ENCODE measurements at places on chromosomes 11 and 22.

DNA sequence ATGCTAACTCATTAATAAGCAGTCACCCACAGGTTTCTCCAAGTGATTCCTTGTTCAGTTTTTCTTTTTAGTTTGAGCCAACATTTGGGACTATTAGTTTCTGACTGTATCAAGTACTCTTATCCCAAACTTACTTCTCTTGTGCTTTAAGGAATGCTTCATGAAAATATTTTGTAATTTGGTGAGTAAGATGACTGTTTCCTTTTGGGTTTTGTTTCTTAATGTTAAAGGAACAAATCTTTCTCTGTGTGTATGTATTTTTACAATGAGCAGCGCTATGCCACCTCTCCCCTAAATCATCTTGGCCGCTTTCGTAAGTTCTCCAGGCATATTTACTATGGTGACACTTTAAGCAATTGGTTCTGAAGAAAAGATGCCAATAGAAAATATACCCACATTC lies 72.4 kb downstream of the LDLRAD3 start:
- no peak for DNase-seq

DNA sequence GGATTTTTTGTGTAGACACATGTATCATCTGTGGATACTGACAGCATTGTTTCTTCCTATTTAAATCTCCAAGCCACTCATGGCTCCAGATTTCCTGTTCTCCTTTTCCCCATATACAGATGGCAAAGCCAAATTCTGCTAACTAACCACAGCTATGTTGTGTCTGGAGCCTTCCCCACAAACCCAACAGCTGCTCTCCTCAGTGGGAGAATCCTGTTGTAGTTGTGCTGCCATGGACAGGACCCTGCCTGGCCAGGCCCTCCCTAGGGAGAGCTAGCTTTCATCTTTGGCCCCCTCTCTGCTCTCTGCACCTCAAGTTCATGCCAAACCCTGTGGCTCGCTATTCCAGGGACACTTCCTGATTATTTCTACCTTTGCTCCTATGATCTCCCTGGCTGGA lies 106.4 kb upstream of the CCDC90B start:
- DNase-seq, result no peak

DNA sequence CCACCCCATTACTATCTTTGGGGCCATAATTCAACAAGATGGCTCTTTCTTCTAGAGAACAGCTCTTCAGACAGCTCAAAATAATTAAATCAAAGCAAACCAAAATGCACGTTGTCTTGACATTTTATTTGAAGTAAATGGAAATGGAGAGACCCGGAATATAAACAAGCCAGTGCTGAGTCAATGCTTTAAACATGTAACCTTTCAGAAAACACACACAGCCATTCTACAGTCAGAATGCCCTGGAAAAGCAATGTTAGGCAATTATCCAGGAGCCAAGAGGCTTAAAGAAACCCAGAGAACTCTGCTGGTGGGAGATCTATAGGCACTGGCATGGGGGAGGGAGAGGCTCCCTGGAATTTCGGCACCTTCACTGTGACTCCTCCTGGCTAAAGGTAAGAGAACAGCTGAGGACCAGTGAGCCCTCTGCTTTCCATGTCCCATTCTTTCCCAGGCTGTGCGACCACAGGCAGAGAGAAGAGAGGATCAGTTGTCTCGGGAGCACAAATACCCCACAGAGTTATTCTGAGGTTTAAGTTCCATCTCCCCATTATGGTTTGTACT lies 254.0 kb upstream of the CCDC90B start:
- DNase-seq, result no peak

DNA sequence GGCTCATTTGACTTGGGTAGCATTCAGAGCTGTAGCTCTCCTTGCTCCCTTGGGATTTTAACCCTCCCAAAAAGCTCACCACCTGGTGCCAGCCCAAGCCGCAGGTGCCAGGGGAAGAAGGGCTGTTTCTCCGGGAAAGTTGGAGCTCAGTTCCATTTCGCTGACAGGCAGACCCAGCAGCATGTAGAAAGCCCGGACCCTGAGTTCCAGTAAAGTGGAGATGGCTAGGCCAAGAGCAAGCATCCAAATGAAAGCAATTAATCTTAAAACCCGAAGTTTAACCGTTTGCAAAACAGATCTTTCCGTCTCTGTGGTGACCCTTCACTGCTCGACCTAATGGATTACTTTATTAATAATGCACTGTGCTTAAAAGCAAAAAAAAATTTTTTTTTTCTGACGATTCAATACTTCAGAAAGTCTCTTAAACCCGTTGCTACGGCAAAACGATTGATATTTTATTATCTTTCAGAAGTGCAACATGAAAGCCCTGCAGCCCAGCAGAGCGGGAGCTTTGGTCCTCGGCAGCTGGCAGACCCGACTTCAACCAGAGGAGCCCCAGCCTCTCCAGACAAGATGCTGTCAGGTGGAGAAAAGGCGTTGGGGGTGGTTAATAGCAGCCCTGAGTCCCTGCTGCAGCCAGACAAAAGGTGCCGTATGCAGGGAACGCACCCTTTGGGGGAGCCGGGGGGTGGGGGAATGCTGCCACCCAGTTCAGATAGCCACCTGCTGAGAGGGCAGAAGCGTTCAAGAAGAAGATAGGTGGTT lies 3.3 kb downstream of the LMO1 start:
- no peak for DNase-seq

DNA sequence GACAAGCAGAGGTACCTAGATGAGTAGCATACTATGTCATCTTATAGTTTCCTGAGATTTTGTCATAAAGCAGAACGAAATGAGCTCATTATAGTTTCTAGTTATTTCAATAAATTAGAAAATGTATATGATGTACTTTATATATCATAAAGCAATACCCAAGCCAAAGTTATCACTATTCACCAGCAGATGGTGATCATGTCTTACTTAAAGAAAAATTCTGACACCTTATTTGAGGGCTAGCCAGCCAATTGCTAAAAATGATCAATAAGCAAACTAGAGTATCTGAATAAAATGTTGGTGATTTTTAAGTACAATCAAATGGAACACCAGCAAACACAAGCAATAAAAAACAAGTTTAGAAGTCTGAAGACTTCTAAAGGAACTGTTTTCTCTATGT lies 44.1 kb downstream of the RSF1 start:
- no peak for DNase-seq

- no peak for DNase-seq
Measured at GRCh38 chr22:38718414-38718813, 12.7 kb downstream of the GTPBP1 start.

DNA sequence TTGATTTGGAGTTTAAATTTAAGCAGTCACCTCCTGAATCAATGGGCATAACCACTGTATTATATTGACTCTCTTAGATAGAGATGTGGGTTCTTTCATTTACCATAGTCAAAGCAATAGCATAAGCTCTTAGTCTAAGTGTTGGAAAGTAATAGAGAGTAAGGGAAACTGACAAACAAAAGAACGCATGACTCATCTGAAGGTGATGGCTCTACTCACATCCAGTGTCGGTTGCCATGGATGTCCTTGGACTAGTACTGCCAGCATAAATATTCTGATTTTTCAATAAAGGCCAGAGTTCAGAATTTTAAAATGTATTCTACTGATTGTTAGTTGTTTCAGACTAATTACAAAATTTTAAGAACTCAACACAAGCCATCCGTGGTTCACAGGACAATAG lies 444.9 kb upstream of the DDI1 start:
- no peak for DNase-seq

DNA sequence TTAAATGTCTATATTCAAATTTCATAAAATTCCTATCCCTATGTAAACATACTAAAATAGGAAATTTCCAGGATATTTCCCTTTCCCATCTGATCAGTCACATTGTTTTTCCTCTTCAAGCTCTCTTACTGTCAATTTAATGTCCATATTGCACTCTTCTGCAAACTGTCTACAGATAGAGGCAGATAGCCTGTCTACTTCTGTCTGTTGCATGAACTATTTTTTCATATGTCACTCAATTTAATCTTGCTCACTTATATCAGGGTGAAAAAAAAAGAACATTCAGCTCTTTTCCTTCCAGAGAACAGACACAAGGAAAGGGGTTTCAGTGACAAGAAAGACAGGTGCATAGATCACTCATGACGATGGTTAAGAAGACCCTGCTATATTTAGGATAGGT lies 1013.9 kb upstream of the CCDC90B start:
- no peak for DNase-seq

- peak; percentile 55 for DNase-seq
Measured at GRCh38 chr11:58573451-58574104, 2.1 kb downstream of the LPXN start.

GRCh38 chr11:128757886-128758612 lies 64.2 kb downstream of the FLI1 start:
- peak; percentile 41 for DNase-seq

- DNase-seq, result no peak
Measured at GRCh38 chr11:130124096-130124495, 35.5 kb upstream of the ST14 start.

DNA sequence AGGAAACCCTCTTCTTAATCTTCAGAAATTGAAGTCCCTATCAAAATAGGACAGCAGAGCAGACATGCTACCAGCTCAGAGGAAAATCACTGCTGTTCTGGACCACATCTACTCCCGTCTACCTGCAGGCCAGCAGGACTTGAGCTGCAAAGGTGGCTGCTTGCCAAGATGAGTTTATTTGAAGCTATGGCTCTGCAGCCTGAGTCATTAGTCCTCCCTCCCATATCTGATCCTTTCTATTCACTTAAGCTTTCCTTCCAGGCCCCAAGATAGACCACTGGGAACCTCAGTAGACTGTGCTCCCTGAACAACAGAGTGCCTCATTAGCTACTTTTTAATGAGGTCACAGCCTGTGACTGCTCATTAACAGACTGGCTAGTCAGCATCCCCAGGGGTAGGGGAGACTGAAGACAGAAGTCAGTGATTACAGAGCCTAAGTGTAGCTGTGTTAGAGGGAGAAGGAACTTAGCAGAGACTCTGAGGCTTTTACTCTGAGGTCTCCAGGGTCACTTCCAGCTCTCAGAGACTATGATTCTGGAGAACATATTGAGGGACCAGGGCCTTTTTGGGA lies 6.8 kb upstream of the OR10A2 start:
- no peak for DNase-seq

DNA sequence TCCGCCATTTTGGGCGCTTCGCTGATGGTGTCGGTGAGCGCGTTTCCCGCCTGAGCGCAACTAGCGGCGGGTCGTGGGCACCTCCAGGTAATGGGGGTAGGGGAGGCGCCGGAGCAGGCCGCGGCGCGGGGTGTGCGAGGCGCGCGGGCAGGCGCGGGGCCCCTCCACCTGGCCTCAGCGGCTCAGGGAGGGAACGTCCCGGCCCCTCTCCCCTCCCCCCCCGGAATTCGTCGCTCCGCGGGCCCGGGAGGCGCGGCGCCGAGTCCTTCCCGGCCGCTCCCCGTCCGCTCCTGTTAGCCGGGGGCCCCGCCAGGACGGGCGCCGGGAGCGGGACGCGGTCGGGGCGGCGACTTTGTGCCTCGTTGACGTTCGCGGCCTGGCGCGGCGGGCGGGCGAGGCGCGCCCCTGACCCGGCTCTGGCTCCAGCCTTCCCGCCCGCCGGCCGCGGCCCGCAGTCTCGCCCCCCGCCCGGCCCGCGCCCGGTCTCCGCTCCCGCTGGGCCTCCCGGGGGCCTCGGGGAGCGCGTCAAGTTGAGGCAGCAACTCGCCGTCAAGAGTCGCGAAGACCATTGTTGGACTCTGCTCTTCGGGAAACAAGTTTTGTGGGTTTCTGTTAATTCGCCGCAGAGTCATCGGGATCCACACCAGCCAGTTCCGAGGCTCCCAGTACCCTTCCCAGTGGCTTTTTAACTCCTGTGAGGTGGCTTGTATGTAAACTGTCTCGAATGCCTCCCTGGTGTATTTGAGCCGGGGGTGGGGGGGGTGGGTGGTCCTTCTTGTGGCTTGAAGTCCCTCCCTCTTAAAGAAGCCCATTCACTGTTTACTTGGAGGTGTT lies at the start of gene PPP6R3:
Gene PPP6R3, plus strand, starts transcription at position 12 of the 834 bp plus-strand sequence. CDS start 76,913 bp downstream, outside the sequence.
- no peak for DNase-seq

GRCh38 chr11:3817181-3817800 lies 8.9 kb downstream of the PGAP2 start:
- no peak for DNase-seq

DNA sequence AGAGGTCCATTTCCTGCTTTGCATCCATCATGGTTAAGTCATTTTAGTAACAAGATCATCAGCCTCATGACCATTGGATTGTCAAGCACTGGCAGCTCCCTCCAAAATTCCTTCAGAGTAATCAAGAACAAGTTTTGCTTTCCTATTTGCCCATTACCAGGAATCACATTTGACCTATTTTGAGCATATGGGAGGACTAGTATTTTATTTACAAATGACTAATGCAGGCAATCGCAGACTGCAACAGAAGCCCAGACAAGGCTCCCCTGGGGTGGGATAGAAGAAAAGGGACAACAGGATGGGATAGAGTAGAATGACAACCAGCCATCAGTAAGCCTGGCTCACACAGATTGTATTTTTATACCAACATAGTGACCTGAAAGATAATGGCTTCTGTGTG lies 9.1 kb downstream of the MMP10 start:
- DNase-seq, result no peak

DNA sequence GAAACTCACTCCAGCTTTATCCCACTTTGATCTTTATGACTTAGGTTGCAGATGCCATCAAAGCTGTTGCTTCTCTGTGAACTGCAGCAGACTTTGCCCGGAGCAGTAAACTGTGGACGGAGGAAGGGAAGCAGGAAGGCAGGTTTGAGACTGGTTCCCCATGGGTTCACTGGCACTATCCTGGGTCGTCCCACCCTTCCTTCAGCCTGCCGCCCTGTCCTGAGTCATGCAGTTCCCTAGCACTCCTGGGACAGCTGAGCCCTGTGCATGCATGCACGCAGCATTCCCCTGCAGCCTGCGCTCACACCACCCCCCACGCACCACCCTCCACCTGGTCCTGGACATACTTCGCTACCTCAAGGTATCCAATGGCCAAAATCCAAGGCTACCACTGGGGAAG lies 23.5 kb upstream of the P2RY2 start:
- no peak for DNase-seq

- DNase-seq, result peak; percentile 0
Measured at GRCh38 chr11:29343465-29344333, 673.1 kb downstream of the KCNA4 start.

DNA sequence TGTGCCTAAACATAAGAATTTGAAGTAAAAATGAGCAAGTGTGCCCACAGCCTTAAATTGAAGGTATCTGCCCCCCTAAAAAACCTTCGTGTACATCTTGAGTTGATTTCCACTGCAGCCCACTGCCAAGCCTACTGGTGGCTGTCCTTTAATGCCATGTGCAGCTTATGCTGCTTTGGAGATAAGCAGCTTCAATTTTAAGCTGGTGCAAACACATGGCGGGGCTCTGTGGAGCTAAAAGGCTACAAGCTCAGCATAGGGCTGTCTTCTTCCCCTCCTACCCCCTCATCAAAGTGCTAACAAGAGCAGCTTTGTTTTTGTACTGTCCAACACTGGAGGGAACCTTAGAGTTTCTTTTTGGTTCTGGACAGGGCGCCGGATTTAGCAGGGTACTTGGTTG lies 128.5 kb upstream of the LMO1 start:
- DNase-seq, result no peak

- DNase-seq, result no peak
Measured at GRCh38 chr11:2267851-2268728, 2.3 kb downstream of the ASCL2 start.

DNA sequence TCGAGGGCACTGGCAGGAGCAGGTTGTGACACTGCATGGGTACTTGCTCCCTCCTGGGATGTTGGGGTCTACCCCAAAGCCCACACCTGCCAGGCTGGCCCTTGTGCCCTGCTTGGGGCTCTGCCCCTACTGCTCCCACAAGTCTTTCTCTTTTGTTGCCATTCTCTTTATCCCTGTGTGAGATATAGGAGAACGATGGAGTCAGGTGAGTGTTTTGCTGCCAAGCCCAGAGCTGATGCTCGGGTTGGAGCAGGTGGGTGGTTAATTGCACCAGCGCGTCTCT lies 292.6 kb downstream of the TBC1D22A start:
- no peak for DNase-seq

All from stimulated activated CD4-positive, alpha-beta T cell treated with anti-CD3 and anti-CD28 coated beads, TNF-alpha, amount 100 ng/mL, for 48 hours (primary cell).